ENCODE measurements at places on chromosomes 12 and 14. TPM values are rescaled to one million over a fixed set of nuclear protein-coding genes. Genes with fewer than 3 reads are reported as not detected.

The C12orf43 gene
- 16.8 TPM for total RNA-seq

The ARHGAP9 gene
- 2.9 TPM for total RNA-seq

The MDP1 gene
- total RNA-seq: 9.2 TPM

The PRB2 gene
- total RNA-seq: not detected

Data from cardiac atrium fibroblast (primary cell).